ENCODE measurements at places on chromosomes 2 and 18.

DNA sequence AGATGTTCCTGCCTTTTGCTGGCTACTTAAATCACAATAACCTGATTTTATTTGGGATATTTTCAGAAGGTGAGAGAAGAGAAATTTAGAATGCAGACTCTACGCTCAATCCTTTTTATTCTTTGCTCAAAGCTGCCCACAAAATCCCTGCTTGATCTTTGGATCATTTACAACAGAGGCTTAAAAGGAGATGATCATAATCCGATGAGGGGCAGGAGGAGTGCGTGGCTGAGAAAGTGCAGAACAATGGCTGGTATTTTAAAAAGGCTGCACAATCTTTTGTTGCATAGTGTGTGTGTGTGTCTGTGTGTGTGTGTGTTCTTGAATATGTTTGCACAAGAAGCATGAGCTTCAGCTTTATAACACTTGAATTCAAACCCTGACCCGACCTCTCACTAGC lies 256.3 kb upstream of the MYT1L start:
- no peak overlapping the region for H3K4me3 ChIP-seq
- no peaks in the 10 kb centered on the region for H3K36me3 ChIP-seq
- no peaks in the 10 kb centered on the region for H3K4me1 ChIP-seq
- no peak overlapping the region for H3K27ac ChIP-seq

- H3K4me1 ChIP-seq, result no peaks in the 10 kb centered on the region
- no peak overlapping the region for H3K4me3 ChIP-seq
- H3K27me3 ChIP-seq, result peaks cover 4% of the 10 kb centered on the region
These were observed 16.5 kb upstream of the TGFA start for GRCh38 chr2:70570041-70570661.

DNA sequence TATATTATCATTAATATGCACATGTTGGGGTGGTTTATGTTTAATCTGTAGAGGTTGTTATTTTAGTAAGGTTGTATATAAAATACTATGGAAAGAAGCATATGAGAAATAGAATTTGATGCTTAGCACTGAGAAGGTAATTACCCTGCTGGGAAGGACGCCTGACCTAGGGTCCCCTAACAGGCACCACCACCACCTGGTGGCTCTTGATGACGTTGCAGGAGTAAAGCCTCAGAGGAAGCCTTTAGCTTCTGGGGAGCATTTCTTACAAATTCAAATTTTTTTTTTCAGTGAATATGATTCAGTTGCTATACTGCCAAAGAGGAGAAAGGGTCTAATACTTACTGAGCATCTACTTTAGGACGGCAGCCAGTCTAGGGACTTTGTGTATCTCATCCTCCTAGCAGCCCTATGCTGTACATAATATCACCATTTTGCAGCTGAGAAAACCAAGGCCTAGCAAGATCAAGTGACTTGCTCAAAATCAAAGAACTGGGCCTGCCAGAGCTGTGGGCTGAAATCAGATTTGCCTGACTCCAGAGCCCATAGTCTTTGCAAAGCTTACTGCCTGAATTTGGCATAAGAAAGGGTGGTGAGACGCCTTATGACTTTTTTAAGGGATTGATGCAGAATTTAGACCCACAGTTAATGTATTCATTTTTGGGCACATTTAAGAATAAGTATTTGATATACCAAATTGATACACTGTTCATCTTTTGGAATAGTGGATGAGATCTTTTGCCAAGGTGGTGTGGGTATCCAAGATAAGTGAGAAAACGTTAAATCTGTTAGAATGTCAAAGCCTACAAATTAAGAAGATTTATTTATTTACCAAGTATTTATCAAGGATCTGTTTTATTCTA lies 78.8 kb upstream of the GAREM1 start:
- H3K36me3 ChIP-seq, result no peaks in the 10 kb centered on the region
- no peaks in the 10 kb centered on the region for H3K4me1 ChIP-seq
- peak; percentile 20 for DNase-seq
- no peaks in the 10 kb centered on the region for H3K27me3 ChIP-seq

DNA sequence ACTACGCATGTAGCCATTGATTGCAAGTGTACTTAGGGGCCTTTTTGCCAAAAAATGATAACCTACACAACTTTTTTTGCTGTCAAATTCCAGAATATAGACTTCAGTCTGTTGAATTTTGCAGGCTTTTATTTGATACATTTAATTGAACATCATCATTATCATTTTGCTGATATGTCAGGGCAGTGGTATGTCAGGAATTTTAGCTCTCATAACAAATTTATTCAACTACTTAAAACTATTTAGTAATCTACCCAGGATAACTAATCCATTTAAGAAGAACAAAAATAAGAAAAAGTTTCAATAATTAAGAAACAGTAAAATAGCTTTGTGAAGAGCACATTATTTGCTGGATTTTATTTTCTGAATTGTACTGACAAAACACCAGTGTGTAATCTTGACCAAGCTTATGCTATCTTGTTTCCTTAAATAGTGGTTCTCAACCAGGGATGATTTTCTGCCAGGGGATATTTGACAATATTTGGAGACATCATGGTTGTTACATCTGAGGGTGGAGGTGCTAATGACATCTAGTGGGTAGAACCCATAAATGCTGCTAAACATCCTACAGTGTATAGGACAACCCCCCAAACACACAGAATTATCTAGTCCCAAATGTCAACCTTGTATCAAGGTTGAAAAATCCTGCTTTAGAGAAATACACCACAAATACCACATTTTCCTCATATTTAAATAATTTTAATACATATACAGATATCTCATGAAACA lies 12.1 kb upstream of the TTN start:
- peak; percentile 40 for DNase-seq
- H3K36me3 ChIP-seq, result no peaks in the 10 kb centered on the region
- no peaks in the 10 kb centered on the region for H3K4me1 ChIP-seq
- H3K27me3 ChIP-seq, result no peaks in the 10 kb centered on the region
- H3K27ac ChIP-seq, result no peak overlapping the region

All from fibroblast of lung (primary cell).